ENCODE measurements at places on chromosomes 5 and 9.

GRCh38 chr5:160456480-160457177 is 35.0 kb downstream of the PTTG1 start:
- DNase-seq: no peak

DNA sequence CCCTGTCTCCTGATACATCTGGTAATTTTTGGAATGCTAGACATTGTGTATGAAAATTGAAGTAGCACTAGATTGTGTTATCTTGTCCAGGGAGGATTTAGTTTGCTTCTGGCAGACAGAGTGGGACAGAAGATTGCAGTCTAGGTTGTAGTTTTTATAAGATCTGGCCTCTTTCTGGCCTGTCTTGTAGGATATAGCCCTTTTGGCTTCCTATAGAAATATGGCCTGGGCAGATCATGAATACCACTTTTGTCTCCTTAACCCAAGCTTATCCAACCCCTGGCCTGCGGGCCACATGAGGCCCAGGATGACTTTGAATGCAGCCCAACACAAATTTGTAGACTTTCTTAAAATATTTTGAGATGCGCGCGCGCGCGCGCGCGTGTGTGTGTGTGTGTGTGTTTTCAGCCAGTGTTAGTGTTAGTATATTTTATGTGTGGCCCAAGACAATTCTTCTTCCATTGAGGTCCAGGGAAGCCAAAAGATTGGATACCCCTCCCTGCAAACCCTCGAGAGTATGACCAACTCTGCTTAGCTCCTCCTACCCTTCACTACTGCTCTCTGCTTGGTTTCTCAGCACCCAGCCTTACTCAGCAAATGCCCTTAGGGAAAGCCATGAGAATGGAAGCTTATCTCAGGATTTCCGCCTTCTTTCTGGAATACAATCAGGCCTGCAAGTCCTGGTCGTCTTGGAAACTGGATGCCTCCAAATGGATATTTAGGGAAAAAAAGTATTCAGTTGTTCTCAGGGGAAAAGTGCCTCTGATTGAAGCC is 26.5 kb downstream of the ANKRD33B start:
- no peak for DNase-seq

DNA sequence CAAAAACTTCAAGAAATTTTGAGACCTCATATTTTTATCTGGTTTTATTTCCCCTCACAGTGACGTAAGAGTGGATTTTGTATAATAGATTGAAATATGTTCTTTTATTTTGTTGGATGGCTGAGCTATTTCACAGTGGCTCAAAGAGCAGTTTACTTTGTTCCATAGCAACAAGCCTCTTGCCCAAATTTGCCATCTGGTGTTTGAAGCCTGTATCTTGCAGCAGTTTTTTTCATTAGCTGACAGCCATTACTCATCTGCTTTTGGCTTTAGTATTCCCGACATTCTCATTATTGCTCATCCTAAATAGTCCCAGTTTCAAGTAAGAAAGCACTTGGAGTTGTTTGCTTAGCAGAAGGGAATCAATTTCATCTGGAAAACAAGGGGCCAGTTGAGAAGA is 36.3 kb downstream of the GDA start:
- DNase-seq: no peak

GRCh38 chr9:88322906-88323566 is 65.2 kb upstream of the SPIN1 start:
- DNase-seq: peak; percentile 90

DNA sequence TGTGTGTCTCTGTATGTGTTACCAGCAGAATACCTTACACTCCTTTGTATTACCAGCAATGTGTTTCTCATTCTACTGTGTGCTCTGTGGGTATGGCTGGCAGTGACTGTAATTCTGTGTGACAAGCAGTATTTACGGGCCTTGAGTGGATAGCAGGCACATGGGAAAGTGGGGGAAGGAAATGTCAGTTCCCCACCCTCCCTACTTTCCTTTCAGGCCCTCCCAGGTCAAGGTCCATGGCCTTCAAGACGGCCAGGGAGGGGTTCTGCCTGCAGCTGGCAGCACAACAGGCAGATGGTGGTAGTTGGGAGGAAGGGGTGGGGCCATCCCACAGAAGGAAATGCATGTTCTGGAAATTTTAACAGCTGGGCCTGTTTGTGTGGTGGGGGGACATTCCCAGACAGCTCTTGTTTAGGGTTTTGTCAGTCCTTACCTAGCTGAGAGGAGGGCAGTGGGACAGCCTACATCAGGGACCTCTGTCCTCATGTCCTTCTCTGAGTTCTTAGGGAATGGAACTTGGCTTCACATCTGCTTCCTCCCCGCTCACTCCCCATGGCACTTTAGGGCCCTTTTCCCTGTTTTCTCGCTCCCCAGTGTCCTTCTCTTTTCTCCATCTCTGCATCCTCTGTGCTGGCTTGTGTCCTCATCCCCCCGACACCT is 14.6 kb upstream of the TNIP1 start:
- no peak for DNase-seq

- no peak for DNase-seq
Observed at GRCh38 chr9:134564431-134565170, 77.0 kb upstream of the COL5A1 start.

DNA sequence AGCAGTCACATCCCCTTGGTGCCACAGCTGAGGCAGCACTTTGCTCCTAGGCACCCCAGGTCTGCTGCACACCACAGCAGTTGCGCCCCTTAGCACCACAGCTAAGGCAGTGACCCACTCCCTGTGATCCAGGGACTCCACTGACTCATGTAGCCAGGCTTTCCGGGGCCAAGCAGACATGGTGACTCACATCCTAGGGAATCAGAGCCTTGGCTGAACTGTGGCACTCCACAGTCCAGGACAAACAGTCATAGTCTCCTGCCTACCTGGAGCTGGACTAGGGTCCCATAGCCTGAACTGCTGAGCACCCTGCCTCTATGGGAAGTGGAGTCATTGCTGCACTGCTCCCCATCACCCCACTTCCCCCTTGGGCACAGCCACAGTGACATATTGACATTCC is 338.7 kb downstream of the NPR3 start:
- DNase-seq: no peak

GRCh38 chr5:107389130-107389774 is 281.5 kb downstream of the EFNA5 start:
- DNase-seq: peak; percentile 56

DNA sequence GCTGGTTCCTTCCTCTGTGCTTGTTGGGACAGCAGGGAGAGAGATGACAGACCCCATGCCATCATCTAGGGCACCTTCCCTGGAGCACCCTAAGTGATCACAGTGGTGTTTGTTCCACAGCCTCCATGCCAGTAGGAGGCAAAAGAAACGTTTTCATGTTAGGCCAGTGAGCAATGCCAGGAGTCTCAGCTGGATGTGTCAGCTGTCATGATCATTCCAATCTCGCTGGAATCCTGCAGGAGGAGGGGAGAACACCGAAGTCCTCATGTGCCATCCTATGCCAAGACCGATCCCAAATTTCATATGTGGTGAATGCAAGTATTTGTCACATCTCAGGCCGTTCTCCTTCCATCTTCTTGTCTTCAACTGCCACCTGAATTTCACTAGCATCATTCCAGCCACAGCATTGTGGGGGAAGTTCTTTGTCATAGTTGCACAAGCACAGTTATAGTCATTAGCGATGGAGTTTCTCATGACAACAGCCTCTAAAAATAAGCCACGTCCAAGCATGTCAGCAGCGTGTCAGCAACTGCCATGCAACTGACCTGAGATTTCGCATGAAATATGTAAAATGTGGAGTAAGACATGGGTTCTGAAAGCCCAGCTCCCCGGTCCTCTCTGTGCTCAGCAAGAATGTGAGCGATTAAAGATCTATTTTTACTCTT is 97.2 kb upstream of the DNAH5 start:
- no peak for DNase-seq

DNA sequence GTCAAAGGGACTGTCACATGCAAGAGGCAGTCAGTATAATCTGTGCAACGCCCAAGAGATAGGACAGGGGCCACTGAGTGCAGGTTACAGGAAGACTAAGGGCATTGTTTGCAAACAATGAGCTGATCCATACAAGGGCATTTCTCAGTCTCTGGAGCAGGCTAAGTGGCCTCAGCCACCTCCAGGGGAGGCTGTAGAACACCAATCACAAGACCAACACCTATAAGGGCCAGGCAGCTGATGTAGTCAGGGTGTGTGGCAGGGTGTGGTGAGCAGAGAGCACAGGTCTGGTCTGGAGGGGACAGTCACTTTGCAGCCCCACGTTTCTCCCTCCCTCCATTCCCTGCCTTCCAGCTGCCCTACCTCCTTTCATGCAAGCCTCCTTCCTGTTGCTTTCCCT is 83.2 kb upstream of the ADRA1B start:
- DNase-seq: no peak

DNA sequence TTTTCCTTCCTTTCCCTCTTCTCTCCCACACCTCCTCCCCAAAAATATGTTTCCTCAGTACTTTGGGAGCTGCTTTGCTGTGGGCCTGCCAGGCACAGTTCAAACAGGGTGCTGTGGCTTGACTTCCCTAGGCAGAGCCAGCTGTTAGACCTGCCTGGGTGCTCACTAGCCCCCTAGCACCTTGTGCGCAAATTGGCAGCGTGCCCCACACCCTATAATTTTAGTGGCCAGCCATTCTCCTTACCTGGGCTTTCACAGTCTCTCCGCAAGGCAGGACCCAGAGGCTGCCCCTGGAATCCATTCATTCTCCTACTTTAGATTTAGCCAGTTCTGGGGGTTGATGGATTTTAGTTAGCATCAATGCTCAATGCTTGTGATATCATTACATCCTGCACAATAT is 72.3 kb downstream of the ANGPTL2 start:
- no peak for DNase-seq

DNA sequence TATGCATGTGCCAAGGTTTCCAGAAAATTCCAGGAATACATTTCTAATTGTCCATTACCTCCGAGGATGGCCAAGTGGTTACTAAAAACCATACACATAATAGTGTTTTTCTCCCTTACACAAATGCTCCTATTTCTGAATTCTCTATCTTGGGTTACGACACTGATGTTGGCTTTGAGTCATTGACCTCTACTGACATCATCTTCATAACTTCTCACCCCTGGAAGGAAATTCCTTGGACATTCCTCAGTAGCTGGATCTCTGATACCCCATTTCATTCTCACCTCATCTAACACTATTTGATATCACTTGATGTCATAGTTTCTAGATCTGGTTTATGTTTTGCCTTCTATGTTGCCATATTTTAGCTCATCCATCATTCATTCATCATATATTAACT is 287.2 kb downstream of the CTNND2 start:
- DNase-seq: no peak

GRCh38 chr5:78908173-78909061 is 76.7 kb downstream of the ARSB start:
- no peak for DNase-seq

DNA sequence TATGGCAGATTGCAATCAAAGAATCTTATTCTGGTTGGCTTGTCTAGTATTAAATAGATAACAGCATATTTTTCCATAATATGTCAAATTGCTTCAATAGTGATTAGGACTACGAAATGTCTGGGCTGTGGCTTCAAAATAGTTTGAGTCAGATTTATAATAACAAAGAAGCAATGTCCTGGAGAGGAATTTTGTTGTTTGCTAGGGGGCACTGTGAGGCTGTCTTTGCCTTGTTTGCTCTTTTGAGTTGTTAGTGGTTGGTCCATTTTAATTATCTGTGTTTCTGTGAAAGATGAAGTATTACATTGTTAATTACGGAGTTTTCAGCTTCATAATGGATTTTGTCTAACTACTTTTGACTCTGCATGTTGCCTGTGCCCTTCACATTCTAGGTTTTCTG is 713.6 kb downstream of the TLE4 start:
- DNase-seq: no peak

GRCh38 chr5:38660194-38660668 is 103.8 kb upstream of the LIFR start:
- DNase-seq: no peak

DNA sequence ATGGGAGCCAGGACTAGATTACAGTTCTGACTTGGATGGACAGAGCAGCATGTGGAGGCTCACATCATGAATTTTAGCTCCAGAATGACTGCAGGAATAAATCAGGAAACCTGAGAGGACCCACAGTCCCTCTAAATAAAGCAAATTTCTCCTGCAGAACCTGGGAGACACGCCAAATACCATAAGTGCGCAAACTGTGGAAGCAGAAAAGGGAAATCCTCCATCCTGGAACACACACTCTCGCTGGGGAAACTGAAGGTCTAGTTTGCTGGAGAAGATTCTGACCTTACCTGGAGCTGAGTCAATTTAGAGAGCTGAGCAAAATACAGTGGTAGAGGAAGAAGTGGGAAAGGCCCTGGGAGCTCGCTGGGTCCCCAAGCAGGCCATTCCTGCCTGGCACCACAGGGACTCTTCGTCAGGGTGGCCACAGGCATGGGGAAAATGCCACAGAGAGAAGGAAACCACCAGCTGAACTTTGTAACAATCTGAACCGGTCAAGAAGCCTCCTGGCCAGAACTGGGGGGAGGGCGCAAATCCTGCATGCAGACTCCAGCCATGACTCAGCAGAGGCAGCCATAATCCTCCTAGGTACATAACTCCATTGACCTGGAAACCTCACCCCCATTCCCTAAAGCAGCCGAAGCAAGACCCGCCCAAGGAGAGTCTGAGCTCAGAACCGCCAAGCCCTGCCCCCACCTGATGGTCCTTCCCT is 390.9 kb downstream of the LRRC70 start:
- DNase-seq: no peak

GRCh38 chr5:123538670-123539459 is 26.9 kb downstream of the CSNK1G3 start:
- DNase-seq: no peak

DNA sequence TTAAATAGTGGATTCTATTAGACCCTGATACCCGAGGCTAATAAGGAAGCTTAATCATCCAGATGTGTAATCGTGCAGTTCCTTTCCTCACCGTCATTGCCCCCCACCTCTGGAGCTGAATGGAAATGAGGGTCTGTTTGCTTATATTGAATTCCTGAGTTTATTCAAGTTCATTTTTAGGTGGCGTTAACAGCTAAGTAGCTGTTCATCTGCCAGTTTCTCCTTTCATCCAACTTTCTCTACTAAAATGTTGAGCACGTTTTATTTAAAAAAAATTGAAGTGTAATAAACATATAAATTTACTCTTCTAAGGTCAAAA is 291.0 kb downstream of the DOCK8 start:
- no peak for DNase-seq

DNA sequence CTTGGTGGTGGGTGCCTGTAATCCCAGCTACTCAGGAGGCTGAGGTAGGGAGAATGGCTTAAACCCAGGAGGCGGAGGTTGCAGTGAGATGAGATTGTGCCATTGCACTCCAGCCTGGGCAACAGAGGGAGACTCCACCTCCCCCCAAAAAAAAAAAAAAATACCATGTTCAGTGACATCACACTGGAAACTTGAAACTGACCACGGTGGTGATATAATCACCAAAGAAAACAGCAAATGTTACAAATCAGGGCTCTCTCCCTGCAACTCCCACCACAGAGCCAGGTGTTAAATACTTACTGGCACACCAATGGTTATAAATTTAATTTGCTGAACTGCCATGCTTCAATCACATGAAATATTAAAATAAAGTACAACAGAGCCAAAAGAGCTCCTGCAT is 81.4 kb downstream of the ZNF608 start:
- no peak for DNase-seq

DNA sequence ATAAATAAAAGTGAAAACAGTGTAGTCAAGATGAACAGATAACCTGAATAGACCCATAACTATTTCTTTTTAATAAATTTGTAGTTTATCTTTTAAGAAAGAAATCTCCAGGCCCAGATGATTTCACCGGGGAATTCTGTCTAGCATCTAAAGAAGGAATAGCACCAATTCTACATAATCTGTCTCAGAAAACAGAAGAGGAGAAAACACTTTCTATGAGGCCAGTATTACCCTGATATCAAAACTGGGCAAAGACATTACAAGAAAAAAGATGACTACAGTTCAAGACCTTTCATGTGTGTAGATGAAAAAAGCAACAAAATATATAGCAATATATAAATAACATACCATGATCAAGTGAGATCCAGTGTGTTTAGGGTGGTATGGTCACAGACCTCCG is 31.4 kb downstream of the TTC23L start:
- no peak for DNase-seq

Data from activated CD4-positive, alpha-beta T cell treated with anti-CD3 and anti-CD28 coated beads, Interleukin-10, Interleukin-2, amounts not matched to agents 100 ng/mL and 50 ng/mL, durations not matched to agents 16 hours and 8 hours (primary cell).